LHCN-M2 (cell line): ENCODE measurements at places on chromosomes 7 and 10. TPM values are rescaled to one million over a fixed set of nuclear protein-coding genes. Genes with fewer than 3 reads are reported as not detected.
A peak's percentile ranks its signal among the peaks of the same experiment; 100 is the strongest.

PLAC9 gene
- not detected in 2 replicates for total RNA-seq

TDRD1 gene
- 0.06 TPM in 1 of 2 replicates, not detected in the other for total RNA-seq

GCK gene
- not detected in 2 replicates for total RNA-seq

- DNase-seq: peak; percentile 59
Measured at GRCh38 chr10:132397671-132398565, 918 bp downstream of the PWWP2B start.

DNA sequence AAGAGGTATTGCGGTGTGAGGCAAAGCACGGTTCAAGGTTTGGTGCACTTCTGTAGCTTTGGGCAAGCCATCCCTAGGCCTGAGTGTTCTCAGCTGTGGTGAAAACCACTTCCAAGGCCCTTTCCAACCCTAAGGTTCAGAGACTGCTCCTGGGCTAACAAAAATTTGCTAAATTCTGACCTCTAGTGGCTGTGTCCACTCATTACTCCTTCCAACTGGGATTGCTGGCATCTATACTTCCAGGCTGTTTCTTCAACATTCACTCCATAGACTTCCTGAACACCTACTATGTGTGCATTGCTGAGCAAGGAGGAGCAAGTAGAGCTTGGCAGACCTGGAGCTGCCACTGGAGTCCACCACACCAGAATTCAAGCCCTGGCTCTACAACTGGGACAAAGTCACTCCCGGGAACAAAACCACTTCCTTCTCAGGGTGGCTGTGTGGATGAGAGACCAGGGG is 29.3 kb upstream of the SH3PXD2A start:
- DNase-seq: peak; percentile 69

DNA sequence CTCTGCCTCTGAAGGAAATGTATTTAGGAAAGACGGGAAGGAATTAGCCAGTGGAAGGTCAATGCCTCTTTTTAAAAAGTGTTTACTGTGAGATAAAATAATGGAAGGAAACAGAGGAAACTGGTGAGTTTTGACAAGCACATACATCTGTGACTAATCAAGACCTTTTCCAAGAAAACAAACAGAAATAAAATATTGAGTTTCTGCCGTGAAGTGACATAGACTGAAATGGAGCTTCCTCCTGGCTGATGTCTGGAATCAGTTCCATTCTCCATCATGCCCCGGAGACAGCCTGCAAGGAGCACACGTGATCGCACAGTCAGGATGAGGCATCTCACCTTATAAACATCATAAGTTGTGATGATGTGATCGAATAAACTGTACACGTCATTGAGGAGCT is 30.7 kb downstream of the TECTB start:
- DNase-seq: no peak

GRCh38 chr7:155299535-155300202 is 2.0 kb downstream of the INSIG1 start:
- peak; percentile 39 for DNase-seq

DNA sequence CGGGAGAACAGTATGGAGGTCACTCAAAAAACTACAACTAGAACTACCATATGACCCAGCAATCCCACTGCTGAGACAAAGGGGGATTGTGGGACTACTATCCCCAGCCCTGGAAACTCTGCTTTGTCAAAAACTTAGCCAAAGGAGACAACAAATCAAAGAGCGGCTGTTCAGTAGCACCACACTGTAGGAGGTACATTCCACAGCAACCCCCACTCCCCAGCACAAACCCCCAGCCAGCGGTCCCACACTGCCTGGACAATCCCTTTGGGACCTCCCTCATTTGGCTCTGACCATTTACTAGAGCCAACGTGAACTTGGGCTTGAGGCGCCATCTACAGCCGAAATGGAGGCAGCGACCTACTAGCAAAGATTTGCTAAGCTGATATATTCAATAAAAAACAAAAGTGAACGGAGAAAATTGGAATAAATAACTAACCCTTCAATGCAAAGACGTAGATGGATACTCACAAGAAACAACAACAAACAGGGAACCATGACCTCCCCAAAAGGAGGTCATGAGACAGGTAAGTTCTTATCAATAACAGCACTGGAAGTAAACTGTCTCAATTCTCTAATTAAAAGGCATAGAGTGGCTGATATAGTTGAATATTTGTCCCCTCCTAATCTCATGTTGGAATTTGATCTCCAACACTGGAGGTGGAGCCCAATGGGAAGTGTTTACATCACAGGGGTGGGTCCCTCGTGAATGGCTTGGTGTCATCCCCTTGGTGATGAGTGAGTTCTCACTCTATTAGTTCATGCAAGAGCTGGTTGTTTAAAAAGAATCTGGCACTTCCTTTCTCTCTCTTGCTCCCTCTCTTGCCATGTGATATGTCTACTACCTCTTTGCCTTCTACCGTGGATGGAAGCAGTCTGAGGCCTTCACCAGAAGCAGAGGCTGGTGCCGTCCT is 119.0 kb upstream of the KCNMA1 start:
- DNase-seq: peak; percentile 84

- no peak for DNase-seq
Measured at GRCh38 chr10:72013202-72013945, 49.2 kb downstream of the CHST3 start.

- no peak for DNase-seq
Measured at GRCh38 chr7:69683002-69683401, 84.7 kb downstream of the AUTS2 start.

TMEM236 gene
- under 0.01 TPM in 2 replicates for total RNA-seq

BEND7 gene
- total RNA-seq: 4.2 and 5.6 TPM in 2 replicates

DNA sequence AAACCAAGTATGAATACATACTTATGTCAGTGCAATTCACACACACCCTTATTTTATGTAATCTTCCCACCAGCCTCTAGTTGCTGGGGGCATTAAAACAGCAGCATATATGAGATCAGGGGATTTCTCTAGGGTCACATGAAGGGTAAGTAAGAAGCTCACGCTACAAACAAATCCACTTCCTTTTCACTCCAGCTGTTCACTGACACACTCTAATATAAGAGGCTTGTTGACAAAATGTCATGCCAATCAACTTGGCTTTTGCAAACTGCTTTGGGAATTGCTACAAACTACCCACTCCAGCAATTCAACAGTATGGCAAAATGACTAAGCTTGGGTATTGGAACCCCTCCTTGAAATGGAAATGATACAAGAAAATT is 10.3 kb downstream of the FAM3C start:
- peak; percentile 94 for DNase-seq

MGAM2 gene
- total RNA-seq: not detected in 2 replicates

- no peak for DNase-seq
Measured at GRCh38 chr7:155612658-155613057, 31.8 kb upstream of the RBM33 start.

DNA sequence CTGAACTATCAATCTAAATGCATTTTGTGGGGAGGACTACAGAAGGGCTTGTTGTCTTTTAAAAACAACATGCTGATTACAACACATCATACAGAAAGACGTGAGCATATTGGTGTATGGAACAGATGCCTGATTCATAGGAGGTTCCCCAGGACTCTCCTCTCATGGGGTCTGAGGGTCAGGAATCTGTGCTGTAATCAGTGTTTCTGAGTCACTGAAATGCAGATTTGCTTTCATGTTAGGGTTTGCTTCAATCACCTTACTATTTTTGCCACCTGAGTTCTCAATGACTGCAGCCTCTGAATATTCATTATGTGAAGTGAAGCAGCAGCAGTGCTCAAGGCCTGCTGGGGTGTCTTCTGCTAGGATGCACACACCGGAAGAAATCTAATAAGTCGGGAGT is 550 bp upstream of the ANK3 start:
- DNase-seq: peak; percentile 25

THNSL1 gene
- 6.0 and 7.9 TPM in 2 replicates for total RNA-seq

DNA sequence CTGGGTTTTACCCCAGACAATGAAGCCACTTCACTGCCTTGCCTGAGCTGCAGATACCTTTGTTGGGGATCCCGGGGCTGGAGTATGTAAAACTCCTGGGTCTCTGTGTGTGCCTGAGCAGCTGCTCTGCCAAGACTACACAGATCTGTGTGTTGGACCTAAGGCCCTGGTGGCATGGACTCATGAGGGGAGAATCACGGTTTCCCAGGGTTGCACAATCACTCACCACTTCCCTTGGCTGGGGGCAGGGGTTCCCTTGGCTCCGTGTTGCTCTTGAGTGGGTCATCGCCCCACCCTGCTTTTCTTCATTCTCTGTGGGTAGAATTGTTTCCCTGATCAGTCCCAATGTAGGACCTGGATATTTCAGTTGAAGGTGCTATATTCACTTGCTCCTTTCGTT is 13.9 kb upstream of the TBATA start:
- no peak for DNase-seq

CCDC7 gene
- total RNA-seq: 8.7 and 9.7 TPM in 2 replicates

DNA sequence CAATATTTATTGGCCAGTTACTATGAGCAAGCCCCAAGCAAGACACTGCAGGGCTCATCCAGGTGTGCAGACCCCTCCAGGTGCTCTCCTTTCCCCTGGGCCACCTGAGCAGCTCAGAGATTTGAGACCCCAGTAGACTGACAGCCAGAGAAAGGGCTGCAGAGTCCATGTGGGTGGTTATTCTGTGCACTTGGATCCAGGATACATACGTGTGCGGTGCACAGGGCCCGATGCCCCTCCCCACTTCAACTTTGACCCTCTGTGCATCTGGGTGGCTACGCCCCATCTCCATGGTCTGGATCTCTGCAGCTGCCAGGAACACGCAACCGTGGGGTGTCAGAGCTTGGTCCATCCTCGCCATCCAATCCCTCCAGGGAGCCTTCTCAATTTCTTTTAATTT is 72.9 kb downstream of the MKI67 start:
- no peak for DNase-seq

DNA sequence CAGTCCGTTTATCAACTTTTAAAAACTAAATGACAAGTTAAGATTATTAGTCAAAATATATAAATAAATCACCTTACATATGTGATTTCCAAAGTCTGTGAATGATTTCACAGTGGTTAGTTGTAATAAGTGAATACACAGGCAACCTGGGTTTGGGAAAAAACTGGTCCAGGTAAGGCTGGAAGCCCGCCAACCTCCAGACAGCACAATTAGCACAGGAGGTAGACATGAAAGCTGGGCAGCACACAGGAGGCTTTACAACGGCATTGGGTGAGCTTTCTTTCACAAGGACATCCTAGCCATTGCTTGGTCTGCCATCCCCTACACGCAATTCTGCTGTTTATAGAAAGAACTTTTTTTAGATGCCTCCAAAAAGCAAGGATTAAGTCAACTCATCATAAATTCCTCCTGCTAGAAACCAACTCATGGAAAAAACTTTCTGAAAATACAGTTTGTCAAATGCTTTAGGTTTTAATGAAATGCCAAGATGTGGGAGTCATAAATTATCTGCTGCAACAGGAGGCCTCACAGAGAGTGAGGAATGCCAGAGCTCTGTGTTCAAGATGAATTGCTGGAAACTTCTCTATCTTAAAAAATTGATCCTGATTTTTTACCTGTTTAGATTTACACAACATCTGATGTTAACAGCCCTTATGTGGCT is 346.8 kb upstream of the NFE2L3 start:
- no peak for DNase-seq

- peak; percentile 31 for DNase-seq
Measured at GRCh38 chr7:142303650-142304049, 45.8 kb upstream of the PRSS58 start.

GRCh38 chr7:126790763-126791162 is 462.0 kb downstream of the GRM8 start:
- peak; percentile 19 for DNase-seq

DNA sequence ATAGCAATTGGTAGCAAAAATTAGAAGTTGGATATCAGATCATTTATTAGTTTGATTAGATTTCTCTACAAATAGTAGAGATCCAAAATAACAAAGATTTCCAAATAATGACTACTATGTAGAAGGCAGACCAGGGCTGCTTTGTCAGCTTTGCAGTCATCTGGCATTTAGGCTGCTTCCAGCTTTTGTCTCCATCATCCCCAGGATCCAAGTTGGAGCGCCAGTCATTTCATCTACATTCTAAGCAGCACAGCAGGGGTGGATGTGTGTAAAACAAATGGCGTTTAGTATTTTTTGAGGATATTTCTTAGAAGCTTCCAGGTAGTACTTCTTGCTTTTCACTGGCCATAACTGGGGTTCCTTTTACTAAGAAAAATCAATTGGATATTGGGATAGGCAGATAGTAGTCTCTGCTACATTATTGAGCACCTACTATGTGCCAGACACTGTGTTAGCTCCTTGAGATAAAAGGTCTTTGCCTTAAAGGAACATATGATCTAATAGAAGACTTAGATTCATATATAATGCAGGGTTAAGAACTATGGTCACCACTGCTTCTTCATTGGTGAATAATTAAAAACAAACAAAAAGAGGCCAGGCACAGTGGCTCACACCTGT is 41.5 kb downstream of the TPST1 start:
- no peak for DNase-seq

GRCh38 chr10:85613391-85613790 is 753.2 kb downstream of the GRID1 start:
- DNase-seq: no peak

DNA sequence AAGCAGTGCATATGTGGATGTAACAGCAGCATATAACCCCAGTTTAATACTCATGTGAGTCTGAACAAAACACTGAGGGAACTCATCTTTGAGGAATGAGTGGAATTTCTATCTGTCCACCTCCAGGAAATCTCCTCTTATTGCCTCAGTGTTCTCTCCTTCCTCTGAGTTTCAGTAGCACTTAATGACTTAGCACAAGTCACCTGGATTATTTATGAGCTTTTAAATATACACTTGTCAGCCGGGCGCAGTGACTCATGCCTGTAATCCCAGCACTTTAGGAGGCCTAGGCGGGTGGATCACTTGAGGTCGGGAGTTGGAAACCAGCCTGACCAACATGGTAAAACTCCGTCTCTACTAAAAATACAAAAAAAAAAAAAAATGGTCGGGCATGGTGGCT is 4.3 kb downstream of the LRRC20 start:
- peak; percentile 80 for DNase-seq

DNA sequence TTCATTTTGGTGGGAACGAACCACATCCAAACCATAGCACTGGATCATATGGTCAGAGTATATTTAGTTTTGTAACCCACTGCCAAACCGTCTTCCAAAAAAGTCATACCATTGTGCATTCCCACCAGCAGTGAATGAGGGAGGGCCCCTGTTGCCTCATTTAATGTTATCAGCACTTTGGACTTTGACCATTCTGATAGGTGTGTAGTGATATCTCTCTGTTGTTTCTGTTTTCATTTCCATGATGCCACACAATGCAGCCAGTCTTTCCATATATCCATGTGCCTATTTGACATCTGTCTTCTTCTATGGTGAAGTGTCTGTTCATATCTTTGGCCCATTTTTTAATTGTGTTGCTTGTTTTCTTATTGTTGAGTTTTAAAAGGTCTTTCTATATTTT is 105.0 kb upstream of the PPP2R2D start:
- DNase-seq: no peak

GRCh38 chr10:12389154-12389734 is 39.9 kb downstream of the CAMK1D start:
- no peak for DNase-seq

IRF5 gene
- total RNA-seq: 0.19 and 0.75 TPM in 2 replicates
